Tibial artery (tissue), 4 donors: ENCODE measurements at places on chromosomes 7 and 10.

DNA sequence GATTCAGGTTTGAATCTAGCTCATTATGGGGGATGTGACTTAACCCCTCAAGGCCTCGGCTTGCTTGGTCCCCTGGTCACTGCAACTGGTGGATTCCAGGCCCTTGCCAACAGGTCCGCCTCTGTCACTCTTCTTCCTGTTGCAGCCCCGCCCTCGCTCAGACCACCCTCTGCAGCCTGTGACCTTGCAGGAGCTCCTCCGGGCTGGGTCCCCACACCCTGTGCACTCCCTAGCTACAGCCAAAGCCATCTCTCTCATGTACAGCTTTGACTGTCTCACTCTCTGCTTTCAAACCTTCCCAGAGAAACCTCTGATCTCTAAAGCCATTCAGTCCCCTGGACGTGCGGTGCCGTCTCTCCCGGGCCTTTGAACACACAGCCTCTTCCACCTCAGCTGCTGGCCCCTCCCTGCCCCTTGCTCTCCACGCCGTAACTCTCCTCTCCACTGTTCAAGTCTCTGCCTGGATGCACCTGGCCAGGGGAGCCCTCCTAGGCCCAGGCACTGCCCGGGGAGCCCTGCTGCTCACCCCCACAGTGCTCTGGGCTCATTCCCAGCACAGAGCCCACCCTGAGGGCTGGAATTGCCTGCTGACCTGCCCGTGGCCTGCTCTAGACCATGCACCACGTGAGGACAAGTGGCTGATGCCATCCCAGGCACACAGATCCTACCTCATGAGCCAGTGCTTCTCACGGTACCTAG, 485.8 kb upstream of the FOXK1 start:
- no peak for DNase-seq

DNA sequence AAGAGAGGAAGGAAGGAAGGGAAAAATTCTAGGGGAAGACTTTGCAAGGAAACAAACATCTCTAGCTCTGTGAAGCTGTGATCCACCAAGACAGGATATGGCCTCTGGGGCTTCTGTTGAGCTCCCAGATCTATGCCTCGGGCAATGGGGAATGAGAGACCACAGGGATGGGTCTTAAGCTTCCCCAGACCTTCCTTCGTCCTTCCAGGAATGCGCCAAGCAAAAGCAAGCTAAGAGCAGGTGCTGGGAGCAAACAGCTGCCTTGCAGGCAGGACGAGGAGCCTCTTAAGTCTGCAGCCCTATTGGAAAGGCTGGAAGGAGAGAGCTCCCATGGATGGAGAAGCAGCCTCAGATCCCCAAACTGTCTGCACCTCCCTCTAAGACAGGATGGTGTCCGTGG, 21.9 kb upstream of the ELN start:
- no peak for DNase-seq

- DNase-seq, result peak; percentile 45
Observed at GRCh38 chr7:47456210-47456955, 125.5 kb downstream of the TNS3 start.

DNA sequence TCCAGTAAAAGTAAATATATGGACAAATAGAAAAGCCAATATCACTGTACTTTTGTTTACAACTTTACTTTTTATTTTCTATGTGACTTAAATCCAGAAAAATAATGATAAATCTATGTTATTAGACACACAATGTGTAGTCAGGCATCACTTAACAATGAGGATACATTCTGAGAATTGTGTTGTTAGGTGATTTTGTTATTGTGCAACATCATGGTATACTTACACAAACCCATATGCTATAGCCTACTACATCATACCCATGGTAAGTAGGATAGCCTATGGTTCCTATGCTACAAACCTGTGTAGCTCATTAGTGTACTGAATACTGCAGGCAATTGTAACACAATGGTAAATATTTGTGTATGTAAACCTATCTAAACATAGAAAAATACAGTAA, 781.7 kb upstream of the GHITM start:
- DNase-seq, result no peak

DNA sequence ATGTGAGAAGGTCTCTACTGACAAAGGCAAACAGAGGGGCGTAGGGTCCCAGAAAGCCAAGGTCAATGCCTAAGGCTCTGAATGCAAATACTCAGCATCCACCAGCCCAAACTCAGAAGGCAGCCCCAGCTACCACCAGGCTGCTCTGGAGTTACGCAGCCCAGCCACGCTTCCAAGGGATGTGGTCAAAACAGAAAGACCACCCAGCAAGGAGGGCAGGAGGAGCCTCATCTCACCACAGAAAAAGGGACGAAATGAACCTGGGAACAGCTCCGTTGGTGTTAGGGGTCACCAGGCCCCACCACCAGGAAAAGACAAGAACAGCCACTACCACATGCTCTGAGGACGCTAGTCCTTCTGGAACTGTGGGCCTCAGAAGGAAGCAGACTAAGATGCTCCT, 65.1 kb downstream of the CTBP2 start:
- peak; percentile 32 for DNase-seq

- DNase-seq, result no peak
Observed at GRCh38 chr7:143496263-143496662, 18.6 kb downstream of the TAS2R41 start.

GRCh38 chr10:49744924-49745605, 17.1 kb downstream of the OGDHL start:
- no peak for DNase-seq

DNA sequence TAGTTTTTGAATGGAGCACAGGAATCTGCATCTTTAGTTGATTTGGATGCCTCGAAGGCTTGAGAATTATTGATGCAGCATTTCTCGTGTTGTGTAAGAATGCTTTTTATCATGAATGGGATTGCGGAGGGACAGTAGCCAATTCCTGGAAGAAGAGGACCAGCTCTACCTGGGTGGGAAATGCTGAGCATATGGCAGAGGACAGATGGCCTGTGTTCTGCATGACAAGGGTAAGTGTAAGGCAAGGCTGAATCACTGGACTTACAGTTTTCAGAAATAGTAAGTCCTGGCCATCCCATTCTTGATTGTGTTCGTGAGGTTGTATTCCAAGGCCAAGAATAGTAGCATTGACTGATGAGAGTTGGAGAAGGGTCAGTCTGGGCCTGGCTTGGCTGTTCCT, 15.9 kb downstream of the RP9 start:
- no peak for DNase-seq

DNA sequence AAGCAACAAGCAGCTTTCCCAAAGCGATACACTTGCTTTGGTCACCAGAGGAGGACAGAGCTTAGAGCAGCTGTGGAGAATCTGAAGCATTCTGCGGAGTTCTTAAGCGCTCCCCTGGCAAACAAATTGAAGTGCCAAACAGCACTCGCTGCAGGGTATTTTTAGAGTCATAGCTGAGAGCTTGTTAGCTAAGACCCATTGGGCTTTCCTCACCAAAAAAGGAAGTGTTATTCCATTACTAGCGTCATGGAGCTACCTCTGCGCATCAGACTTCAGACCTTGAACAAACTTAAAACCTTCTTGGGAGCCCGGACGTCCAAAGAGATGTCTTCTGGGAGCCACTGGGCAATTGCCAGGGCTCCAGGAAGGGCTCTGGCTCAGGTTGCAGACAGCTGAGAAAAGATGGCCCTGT, 23.2 kb upstream of the BMPR1A start:
- DNase-seq, result peak; percentile 86

GRCh38 chr10:86019141-86019540, 347.5 kb downstream of the GRID1 start:
- no peak for DNase-seq

GRCh38 chr7:14841869-14842268, 60.7 kb downstream of the DGKB start:
- DNase-seq, result no peak

GRCh38 chr10:75548356-75548755, 116.9 kb downstream of the LRMDA start:
- DNase-seq, result no peak

- no peak for DNase-seq
Observed at GRCh38 chr7:92121681-92122080, 12.6 kb downstream of the CYP51A1 start.

GRCh38 chr10:31457858-31458257, 138.8 kb downstream of the ZEB1 start:
- DNase-seq, result no peak

DNA sequence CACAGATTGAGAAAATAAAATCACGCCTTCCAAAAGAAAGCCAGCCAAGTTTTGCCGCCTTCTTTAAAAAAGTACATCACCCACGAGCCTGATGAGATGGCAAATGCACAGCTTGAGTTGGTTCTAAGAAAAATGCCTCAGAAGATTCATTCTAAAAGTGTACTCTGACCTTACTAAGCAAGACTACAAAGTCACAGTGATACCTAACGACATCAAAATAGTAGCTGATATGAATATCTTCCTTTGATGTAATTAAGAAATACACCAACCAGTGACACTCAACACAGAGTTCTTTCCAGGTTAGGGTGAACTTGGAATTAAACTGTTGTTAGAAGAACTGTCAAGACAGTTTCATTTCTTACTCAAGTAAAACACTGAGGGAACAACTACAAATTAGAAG, 78.0 kb upstream of the AMPH start:
- DNase-seq, result no peak

GRCh38 chr7:46654546-46655443, 733.7 kb upstream of the IGFBP3 start:
- DNase-seq, result no peak

- DNase-seq, result no peak
Observed at GRCh38 chr10:130958003-130958402, 353.5 kb downstream of the TCERG1L start.

DNA sequence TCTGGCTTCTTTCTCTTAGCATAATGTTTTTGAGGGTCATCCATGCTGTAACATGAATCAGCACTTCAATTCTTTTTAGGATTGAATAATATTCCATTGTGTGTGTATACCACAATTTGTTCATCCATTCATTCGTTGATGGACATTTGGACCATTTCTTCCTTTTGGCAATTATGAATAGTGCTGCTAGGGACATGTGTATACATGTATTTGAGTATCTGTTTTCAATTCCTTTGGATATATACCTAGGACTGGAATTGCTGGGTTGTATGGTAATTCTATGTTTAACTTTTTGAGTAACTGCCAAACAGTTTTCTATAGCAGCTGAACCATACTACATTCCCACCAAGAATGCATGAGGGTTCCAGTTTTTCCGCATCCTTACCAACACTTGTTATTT, 39.2 kb downstream of the GBF1 start:
- no peak for DNase-seq

- DNase-seq, result no peak
Observed at GRCh38 chr10:32952541-32953276, 5.3 kb downstream of the ITGB1 start.

- no peak for DNase-seq
Observed at GRCh38 chr7:45347804-45348203, 190.2 kb downstream of the RAMP3 start.

- no peak for DNase-seq
Observed at GRCh38 chr7:138825049-138825721, 27.2 kb upstream of the ATP6V0A4 start.

- no peak for DNase-seq
Observed at GRCh38 chr7:17769918-17770317, 170.4 kb downstream of the SNX13 start.

DNA sequence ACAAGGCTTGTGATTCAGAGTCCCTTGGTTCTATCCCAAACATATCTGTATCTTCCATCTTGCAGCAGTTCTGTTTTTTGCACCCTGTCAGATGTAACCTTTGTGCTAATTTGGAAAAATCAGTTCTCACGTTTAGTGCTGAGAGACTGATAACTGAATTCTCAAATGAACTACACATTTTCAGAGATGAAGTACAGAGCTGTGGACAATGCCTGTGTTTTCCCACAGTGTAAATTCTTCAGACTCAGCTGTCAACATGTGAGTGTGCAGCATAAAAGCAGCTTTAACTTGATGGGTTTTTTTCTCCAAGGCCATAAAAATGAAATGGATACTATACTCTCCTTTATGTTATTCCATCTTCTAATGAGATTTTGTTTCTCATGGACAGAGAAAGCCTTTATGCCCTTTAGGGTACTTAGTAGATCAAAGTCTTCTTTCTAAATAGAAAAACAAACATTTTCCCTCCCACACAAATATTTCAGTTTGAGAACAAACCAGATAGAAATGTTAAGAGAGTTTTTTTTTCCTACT, 150.9 kb downstream of the SEMA3A start:
- no peak for DNase-seq

DNA sequence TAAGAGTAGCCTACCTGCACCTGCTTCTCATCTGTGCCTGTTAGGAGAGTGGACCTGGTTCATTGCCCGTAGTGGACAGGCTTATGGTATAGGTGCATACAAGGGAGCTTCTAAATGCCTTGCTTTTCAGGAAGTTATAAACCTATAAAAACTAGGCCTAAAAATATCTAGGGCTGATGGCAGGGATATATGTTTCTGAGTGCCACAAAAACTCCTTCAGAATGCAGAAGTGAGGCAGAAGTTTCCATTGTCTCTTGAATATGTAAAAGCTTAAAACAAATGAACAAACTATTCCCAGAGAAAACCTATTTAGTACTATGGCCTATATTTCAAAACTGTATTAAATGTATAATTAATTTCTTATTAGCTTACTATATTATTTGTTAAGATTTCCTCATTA, 91.8 kb downstream of the RNLS start:
- DNase-seq, result no peak

- DNase-seq, result peak; percentile 41
Observed at GRCh38 chr7:158267742-158268435, 319.7 kb downstream of the PTPRN2 start.

- DNase-seq, result no peak
Observed at GRCh38 chr10:26423722-26424121, 14.4 kb upstream of the APBB1IP start.

- peak; percentile 25 for DNase-seq
Observed at GRCh38 chr7:44158873-44159631, 17.9 kb upstream of the MYL7 start.

- no peak for DNase-seq
Observed at GRCh38 chr7:98506471-98506870, 105.6 kb upstream of the BAIAP2L1 start.

GRCh38 chr10:71241114-71241829, 28.9 kb downstream of the UNC5B start:
- no peak for DNase-seq

- no peak for DNase-seq
Observed at GRCh38 chr7:114916261-114916892, 5.5 kb upstream of the MDFIC start.

DNA sequence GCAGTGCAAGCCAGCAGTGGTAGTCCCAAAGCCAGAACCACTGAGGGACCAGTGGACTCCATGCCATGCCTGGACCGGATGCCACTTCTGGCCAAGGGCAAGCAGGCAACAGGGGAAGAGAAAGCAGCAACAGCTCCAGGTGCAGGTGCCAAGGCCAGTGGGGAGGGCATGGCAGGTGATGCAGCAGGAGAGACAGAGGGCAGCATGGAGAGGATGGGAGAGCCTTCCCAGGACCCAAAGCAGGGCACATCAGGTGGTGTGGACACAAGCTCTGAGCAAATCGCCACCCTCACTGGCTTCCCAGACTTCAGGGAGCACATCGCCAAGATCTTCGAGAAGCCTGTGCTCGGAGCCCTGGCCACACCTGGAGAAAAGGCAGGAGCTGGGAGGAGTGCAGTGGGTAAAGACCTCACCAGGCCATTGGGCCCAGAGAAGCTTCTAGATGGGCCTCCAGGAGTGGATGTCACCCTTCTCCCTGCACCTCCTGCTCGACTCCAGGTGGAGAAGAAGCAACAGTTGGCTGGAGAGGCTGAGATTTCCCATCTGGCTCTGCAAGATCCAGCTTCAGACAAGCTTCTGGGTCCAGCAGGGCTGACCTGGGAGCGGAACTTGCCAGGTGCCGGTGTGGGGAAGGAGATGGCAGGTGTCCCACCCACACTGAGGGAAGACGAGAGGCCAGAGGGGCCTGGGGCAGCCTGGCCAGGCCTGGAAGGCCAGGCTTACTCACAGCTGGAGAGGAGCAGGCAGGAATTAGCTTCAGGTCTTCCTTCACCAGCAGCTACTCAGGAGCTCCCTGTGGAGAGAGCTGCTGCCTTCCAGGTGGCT, 97.7 kb downstream of the TACC2 start:
- no peak for DNase-seq

GRCh38 chr10:33115738-33116719, 158.0 kb upstream of the ITGB1 start:
- peak; percentile 38 for DNase-seq
